Activated CD4-positive, alpha-beta T cell treated with anti-CD3 and anti-CD28 coated beads for 24 hours (primary cell): ENCODE measurements at places on chromosomes 7 and 10.
A peak's percentile ranks its signal among the peaks of the same experiment; 100 is the strongest.

DNA sequence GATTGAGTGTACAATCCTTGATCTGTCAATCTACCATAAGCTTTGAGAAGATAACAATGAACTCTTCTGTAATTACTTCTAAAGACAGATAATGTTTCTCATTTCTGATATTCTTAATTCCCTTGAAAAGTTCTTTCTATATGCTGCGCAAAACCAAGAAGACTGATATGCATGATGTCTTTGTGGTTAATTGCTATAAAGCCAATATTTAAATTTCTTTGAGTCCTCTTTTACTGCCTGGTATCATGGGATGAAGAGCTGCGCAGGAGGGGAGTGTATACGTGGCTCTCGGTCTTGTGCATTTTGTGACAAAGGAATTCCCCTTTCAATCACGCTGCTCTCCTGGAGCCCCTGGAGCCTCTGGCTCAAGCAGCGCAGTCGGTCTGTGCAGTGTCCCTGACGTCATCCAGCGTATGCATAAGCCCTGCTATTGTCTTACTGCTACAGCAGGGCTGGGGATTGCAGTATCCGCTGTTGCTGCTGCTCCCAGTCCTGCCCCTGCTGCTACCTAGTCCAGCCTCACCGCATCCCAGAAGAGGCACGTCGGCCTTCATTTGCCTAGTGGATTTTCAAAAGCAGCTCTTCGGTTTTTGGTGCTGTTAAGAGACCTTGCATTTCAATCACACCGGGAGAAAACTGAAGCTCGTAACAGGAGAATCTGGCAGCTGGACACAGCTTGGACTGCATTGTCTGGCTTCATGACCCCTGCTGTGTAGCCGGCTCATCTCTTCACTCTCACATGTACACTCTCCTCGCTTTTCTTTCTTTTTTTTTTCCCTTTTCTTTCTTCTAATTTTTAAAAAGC is 66.7 kb downstream of the ST7 start:
- no peak for DNase-seq

GRCh38 chr7:106820321-106821217 is 44.5 kb upstream of the PIK3CG start:
- no peak for DNase-seq

DNA sequence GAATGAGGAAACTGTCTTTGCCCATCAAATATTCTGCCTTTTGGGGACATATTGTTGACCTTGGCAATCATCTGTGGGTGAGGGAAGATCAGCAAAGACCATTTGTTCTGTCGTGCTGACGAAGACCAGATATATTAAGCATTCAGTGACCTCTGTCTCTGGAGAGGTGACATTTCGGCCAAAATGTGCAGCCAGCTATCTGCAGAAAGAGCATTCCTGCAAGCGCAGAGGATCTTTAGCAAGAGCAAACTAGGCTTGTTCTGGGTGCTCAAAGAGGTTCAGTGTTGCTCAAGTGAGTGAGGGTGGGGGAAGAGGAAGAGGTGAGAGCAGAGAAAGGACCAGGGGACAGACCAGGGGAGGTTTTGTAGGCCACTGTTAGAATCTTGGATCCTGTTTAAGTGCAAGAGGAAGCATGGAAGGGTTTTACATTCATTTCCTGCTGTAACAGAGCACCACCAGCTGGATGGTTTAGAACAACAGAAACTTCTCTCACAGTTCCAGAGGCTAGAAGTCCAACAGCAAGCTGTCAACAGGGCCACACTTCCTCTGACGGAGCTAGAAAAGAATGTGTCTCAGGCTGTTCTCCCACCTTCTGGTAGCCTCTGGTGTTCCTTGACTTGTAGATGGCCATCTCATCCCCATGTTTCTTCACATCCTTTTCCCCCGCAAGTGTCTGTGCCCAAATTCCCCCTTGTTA is 11.2 kb downstream of the C10orf120 start:
- DNase-seq, result no peak

- DNase-seq, result no peak
These were observed 564.1 kb upstream of the KCND2 start for GRCh38 chr7:119708891-119709290.

DNA sequence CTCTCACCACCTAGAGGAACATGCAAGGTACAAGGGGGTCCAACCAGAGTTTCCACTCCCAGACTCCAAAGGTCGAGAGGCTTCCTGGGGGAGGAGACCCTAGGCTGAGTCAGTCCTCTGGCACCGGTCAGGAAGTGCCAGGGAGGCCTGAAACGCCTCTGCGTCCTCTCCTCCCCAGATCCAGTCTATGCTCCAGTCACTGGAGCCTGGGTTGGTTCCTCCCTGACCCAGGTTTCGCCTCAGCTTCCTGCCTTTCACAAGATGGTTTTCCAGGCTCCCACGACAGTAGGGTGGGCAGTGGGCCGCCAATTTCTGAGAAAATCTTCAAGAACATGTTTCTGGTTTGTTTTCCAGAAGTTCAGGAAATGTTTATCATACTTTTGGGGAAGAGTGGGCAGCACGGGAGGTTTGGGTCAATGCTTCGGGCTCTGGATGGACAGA is 30.0 kb downstream of the DUSP5 start:
- no peak for DNase-seq

DNA sequence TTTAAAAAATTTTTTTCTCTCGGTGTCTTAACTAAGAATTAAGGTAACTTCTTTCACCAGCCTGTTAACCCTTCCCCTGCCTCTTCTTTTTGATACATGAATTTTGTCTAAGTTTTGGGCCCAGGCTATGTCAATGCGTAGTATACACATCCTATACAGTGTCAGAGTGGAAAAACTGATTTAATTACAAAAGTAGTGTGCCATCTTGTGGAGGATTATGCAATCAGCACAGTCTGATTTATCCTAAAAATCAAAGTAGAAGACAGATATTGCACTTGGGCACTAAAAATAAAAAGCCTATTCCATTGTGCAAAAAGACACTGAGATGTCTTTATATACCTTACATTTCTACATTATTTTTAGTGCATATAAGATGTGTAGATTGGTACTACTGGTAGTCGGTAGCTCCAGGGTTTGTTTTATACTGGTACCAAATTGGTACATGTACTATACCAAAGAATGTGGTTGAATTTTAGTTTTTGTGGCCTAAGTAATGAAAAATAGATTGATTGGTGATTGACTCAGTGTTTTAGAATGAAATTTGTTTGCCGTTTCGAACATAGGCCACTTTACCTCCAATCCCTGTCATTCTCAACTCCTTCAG is 96.6 kb downstream of the MKLN1 start:
- peak; percentile 14 for DNase-seq

DNA sequence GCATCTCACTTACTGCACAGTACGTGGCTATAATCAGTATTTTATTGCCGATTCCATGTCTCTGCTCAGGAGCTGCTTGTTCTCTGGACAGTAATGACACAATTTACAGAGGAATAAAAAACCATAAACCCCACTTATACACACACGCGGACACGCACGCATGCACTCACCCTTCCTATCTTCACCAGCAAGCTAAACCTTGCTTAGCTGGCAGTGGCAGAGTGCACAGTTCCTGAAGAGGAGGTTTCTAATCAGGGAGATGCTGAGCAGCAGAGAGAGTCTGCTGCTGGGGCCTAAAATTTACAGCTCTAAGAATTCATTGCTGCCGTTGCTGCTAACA is 66.3 kb downstream of the SND1 start:
- no peak for DNase-seq

DNA sequence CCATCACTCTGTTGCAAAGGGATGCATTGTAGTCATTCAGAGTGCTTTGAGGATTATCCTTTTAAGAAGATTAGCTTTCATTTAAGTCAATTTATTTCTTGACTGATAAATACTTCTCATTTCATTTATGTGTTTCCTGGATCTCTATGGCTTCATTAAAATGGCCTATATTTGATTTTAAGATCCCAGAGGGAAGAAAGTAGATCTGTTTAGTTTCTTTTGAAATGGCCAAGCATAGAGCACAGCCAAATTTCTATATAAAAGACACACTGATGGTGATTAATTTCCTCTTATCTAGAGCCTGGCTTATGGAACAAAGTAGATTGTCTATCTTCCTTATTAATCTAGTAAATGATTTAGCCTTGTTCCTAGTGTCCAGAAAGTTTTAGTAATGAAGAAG is 129.7 kb upstream of the CALCR start:
- no peak for DNase-seq

GRCh38 chr10:23516530-23516929 is 77.7 kb downstream of the OTUD1 start:
- DNase-seq, result no peak

DNA sequence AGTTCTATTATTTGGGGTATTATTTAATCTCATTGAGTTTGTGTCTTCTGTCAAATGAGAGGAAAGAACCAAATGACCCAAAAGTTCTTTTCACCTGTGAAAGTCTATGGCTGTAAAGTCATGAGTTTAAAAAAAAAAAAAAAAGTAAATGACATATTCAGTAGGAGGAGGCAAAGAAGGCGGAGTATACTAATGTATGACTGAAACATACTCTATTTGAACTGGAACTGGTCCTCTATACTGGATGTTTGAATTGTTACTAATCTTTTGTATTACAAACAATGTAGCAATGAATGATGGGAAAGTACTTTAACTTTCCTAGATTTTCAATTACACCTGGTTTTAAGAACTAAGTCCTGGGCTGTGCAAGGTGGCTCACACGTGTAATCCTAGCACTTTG is 24.9 kb upstream of the GSAP start:
- DNase-seq, result no peak

GRCh38 chr10:92014620-92015019 is 91.0 kb downstream of the BTAF1 start:
- no peak for DNase-seq

DNA sequence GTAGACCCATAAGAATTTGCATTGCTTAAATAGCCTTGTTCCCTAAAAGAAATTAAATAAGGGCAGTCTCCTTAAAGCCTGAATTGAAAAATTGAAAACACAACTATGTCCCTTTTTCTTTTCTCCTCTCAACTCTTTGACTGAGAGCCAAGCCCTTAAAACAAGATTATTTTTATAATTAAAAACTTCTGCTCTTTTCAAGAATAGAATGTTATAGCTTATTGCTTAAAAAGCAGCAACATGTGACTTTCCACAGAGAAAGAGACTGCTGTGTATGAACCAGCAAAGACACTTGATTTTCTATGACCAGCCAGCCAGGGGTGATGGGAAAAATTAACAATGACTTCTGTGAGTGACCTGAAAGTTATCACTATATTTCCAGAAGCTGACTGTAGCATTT is 295.2 kb upstream of the CELF2 start:
- no peak for DNase-seq

GRCh38 chr7:21260939-21261338 is 166.9 kb upstream of the SP4 start:
- no peak for DNase-seq

DNA sequence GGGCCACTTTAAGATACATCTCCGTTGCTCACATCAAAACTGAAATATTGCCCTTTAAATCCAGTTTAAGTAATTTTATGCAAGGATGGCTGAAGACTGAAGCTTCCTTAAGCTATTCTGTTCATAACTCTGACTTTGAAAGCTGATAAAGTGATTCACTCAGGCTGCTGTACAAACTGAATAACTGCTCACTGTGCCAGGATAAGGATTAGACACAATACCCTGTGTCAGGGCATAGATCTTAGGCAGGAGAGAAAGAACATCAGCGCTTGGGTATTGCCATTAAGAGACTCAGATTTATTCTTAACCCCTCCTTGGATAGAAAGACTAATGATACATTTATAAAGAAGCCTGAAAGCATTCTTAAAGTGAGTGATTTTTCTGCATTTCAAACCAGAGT is 614.5 kb upstream of the ZWINT start:
- no peak for DNase-seq

DNA sequence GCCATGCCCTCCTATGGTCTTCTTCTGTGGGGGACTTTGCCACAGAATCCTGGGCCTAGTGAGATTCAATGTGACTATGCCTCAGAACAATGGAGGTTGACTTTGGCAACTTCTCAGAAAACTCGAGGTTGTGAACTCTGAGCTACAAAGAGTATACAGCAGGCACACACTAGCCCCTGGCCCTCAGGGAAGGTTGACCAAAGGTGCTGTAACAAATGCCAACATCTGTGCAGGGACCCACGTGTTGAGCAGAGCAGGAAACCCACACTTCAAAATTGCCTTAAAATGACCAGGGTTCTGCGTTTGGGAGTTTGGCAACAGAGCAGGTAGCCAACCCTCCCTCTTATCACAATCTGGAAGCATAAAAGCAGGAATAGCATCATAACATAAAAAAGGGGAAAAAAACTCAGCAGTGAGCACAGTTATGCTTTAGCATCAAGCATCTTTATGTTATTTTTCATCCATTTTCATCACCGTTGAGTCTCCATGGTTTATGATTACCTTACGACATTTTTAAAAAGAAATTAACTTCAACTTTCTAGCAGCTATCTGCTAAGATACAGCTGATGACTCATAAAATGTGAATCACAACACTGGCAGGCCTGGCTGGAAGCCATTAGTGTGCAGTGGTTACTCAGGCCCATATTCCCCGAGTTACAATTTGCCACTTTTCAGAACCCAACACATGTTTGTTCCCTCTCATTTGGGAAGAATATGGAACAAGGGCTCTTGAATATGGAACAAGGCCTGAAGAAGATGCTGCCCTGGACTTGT is 11.1 kb downstream of the PRLHR start:
- no peak for DNase-seq
